Activated CD4-positive, CD25-positive, alpha-beta regulatory T cell treated with anti-CD3 and anti-CD28 coated beads, Interleukin-2, amount 50 U/mL, for 72 hours (primary cell): ENCODE measurements at places on chromosomes 1 and 21.

- DNase-seq: no peak
Measured at GRCh38 chr21:34170886-34171285, 97.5 kb downstream of the MRPS6 start.

DNA sequence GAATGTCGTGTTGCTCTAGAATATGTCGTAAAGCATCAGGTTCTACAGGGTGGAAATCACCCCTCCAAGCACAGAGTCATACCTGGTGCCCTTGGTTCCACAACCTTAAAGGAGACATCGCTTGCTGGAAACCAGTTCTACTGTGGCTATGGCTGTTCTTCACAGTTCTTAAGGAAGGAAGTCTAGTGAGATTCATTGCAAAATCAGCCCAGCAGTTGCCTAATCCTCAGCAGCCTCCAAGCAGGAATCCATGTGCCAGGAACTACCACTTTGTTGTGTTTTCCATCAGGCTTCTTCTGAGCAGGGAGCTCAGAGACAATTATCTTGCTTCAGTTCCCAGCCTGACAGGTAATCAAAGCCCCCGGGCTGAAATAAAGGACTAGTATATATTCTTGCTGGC lies 45.0 kb upstream of the SLC35F3 start:
- no peak for DNase-seq

GRCh38 chr21:44279354-44280260 lies 6.1 kb upstream of the AIRE start:
- no peak for DNase-seq

GRCh38 chr1:219726480-219727272 lies 113.8 kb upstream of the ZC3H11B start:
- no peak for DNase-seq

- DNase-seq: no peak
Measured at GRCh38 chr1:4655674-4656532, 1.5 kb downstream of the AJAP1 start.

GRCh38 chr1:81305997-81306452 lies 494.7 kb upstream of the ADGRL2 start:
- DNase-seq: no peak

DNA sequence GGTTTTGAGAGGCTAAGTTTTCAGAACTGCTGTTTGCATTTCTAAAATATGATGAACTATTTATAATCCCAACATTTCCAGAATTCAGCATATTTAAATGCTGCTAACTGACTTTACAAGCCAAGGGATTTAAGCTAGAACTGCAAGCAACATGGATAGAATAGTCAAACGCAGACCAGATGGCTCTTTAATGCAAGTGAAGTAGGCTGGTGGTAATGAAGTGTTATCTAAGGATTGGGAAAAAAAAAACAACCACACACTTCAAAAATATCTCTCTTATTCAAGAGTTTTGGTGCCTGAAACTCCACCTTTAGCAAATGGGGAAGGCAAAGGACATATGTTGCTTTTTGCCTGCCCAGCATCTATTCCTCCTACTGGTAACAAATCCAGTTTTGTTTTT lies 20.9 kb upstream of the SSX2IP start:
- DNase-seq: no peak

DNA sequence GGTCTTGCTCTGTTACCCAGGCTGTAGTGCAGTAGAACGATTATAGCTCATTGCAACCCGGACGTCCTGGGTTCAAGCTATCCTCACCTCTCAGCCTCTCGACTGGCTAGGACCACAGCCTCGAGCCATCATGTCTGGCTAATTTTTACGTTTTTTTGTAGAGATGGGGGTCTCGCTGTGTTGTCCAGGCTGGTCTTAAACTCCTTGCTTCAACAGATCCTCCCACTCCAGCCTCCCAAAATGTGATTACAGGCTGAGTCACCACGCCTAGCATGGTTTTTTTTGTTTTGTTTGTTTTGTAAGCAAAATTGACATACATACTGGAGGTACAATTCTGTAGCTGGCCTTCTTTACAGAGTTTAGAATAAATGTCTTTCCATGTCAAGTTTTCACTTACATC lies 994 bp upstream of the LAMTOR5 start:
- DNase-seq: no peak

- DNase-seq: peak; percentile 41
Measured at GRCh38 chr1:198937231-198938031, 298.6 kb downstream of the PTPRC start.

GRCh38 chr21:38343691-38344090 lies 86.9 kb downstream of the KCNJ15 start:
- DNase-seq: no peak

GRCh38 chr1:167671727-167672511 lies 41.9 kb downstream of the RCSD1 start:
- DNase-seq: no peak

DNA sequence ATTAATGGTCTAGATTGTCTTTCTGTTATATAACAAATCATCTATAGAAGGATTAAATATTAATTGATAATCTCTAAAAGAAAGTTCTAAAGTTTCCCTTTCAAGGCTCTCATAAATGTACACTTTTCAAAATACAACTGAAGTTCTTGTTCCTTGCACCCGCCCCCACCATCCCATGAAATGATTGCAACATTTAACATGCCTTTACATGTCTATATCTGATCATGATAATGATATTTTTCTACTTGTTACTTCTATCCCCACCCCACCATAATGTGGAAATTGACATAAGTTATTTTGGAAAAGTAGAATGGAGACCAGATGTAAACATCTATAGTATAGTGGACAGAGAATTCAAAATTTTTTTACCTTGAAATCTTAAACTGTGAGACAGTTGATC lies 186.6 kb downstream of the NTNG1 start:
- DNase-seq: no peak

DNA sequence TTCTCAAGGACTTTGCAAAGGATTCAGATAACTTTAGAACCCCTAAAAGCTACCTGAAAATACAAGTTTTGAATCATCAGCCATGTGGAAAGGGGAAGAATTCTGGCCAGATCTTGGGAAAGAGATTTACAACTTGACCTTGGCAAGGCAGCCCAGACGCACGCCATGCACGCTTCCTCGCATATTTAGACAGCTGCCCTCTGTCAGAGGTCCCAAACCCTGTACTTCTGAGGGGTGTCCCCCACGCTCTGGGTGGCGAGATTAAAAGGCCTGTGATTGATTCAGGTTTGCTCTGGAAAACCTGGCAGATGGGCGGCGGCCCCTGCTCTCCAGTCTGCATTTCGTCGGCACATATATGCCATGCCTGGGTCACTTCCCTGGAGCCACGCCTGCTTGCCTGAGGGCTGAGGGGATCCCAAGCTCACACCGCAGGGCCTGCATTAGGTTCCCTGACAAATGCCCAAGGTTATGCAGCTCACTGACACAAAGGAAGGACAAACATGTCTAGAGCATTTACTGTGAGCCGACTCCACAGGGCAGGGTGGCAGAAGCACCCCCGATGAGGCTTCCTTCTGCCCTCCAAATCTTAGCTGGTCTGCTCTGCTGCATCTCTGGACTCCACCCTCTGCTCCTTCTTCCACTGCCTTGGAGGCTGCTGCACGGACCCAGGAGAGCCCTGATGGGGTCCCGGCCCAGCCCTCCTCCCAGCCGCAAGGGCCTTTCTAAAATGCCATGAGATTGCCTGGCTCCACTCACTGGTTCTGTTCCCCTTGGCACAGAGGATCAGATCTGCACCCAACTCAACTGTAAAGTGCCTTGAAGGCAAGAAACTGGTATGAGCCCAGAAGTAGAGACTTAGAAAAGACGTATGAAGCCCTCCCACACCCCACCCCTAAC lies 103.9 kb downstream of the BCAR3 start:
- no peak for DNase-seq

GRCh38 chr1:96370757-96371156 lies 350.8 kb upstream of the PTBP2 start:
- no peak for DNase-seq

- DNase-seq: no peak
Measured at GRCh38 chr1:67672260-67672803, 12.7 kb upstream of the GADD45A start.

DNA sequence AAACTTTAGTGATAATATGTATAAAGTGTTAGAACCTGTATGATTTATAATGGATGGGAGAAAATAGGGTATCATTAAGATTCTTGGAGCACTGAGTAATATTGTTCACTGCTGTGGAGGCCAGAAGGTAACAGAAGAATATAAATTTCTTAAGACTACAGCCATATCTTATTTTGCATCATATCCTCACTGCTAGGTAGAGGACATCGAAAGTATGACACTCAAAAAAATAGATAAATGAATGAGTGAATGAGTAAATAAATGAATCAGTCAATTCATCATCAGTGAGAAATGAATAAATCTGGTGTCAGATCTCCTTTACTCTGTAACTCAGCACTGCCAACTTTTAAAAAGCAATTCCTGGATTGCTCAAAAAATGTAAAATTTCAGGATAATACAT lies 33.2 kb downstream of the RGS13 start:
- DNase-seq: no peak

GRCh38 chr21:42257091-42257765 lies 38.3 kb downstream of the ABCG1 start:
- no peak for DNase-seq

- DNase-seq: no peak
Measured at GRCh38 chr1:14466006-14466405, 132.5 kb upstream of the KAZN start.

DNA sequence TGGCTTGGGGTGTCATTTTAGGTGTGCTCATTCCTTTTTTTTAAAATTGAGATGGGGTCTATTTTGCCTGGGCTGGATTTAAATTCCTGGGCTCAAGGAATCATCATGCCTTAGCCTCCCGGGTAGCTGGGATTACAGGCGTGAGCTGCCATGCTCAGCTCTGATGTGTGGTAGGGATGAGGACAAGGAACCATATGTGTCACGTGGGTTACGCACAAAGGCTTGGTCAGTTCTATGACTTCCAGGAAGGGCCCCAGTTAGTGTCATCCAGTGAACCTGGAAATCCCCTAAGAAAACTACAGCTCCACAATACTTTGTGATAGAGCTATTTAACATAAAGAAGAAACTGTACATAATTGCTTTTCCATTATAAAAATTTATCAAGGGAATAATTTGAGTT lies 6.7 kb upstream of the METTL25B start:
- no peak for DNase-seq

DNA sequence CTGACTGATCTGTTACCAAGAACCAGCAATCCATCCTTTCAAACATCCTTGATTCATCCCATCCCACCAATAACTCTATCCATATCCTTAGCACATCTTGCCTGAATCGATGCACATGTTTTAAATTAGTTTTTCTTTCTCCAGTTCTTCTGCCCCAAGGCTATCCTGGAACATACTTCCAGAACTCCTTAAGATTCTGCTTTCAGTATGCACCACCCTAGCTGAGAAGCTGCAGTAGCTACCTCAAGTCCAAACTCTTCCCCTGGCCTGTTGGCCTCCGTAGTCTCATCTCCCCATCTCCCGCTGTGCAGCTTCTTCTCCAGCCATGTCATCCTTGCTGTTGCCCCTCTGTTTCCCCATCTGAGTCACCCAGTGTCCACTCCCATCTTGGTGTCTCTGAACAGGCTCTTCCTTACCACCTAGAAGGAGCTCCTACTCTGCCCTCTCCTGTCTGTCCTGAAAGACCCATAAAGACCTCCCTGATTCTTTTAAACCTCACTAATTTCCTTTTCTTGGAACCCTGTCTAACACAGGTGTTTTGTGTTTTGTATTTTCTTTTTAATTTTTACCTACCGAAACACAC lies 108.0 kb downstream of the SGIP1 start:
- no peak for DNase-seq

DNA sequence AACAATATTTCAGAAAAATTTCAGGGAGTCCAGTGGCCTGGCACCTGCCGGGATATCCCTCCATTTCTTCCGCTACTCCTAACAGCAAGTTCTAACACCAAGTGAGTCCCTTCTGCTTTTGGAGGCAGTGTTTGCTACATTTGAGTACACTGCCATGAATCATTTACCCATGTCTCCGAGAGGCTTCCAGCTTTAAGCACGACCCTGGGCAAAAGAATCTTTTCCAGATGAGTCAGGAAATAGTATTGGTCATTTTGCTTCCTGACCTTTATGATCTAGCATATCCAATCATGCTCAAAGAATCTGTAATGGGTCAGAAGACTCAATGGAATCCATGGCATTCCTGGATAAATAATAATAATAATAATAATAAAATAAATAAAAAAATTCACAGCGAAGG lies 60.7 kb upstream of the FMN2 start:
- DNase-seq: no peak

GRCh38 chr1:155085504-155086127 lies 7.0 kb downstream of the EFNA3 start:
- DNase-seq: peak; percentile 69

GRCh38 chr21:20968391-20968790 lies 29.8 kb upstream of the NCAM2 start:
- no peak for DNase-seq

GRCh38 chr1:23577056-23578004 lies 18.0 kb upstream of the ID3 start:
- no peak for DNase-seq
